Lung (tissue), 17 donors: ENCODE measurements at places on chromosomes 1 and 21.
A peak's percentile ranks its signal among the peaks of the same experiment; 100 is the strongest.

DNA sequence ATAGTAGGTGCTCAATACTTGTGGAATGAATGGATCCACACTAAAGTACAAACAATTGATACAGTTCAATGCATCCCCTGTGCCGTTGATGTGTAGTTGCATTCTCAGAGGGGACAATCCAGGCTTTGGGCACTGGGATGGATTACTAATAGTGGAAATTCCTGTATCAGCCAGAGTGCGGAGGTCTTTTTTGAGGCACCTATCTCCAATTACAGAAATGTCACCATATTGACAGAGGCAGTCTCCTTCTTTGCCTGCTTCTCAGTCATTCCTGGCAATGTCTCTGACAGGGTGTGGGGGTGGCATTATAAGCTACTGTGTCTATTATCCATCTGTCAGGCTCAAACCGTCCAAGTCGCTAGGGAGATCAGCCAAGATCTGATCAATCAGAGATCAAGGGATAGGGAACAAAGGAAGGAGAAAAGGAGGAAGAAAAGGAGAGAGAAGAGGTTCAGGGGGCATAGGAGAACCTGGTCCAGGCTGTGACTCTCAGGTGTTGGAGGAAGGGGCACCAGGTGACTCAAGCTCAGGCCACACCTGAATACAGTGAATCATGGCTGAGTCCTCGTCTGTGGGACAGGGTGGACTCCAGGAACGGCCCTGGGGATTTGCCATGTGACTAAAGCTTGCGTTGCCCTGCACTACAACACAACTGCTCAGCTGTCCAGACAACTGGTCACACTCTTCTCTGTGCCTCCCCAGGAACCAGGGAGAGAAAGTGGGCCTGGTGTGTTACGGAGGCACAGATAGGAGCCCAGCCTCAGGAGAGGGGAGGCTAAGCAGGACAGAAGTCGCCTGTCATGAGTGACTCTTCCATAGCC is 3.4 kb upstream of the LAMB3 start:
- DNase-seq = no peak

GRCh38 chr1:204331847-204332487 is 27.8 kb downstream of the PLEKHA6 start:
- no peak for DNase-seq

DNA sequence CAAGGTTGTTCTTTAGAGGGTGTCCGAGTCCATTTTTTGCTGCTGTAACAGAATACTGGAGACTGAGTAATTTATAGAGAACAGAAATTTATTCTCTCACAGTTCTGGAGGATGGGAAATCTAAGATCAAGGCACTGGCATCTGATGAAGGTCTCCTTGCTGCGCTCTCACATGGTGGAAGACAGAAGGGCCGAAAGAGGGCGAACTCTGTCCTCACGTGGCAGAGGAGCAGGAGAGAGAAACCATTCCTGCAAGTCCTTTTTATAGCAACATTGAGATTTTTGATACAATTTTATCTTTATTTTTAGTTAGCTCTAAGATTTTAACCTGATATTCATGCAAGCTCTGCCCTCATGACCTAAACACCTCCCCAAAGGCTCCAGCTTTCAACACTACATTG is 48.3 kb downstream of the ATG4C start:
- no peak for DNase-seq

GRCh38 chr1:241181471-241181870 is 175.5 kb downstream of the RGS7 start:
- DNase-seq = no peak

- no peak for DNase-seq
These were observed 25.7 kb upstream of the ATP2B4 start for GRCh38 chr1:203600782-203601513.

DNA sequence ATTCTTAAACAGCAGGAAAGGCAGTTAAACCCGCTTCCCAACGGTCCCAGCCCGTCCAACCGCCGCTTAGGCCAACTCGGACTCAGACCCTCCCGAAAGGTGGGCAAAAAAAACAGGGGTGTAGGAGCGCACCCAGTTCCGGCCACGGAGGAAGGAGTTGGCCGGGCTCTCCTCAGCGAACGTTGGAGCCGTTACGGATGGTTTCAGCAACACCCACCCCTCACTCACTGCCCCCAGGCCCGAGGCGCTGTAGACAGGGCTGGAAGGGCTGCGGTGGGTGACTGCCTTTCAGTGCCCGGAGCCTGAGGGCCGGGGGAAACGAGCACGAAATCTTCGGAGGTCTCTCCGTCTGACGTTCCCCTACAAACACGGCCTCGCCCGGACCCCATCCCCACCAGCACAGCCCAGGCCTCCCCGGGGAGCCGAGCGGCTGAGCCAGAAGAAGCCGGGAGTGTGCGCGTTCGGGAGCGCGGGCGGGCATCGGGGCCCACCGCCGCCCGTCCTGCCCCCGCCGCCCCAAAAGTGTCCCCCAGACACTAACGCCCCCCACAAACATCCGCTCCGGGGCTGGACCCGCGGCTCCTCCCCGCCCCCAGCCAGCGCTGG is 1.3 kb downstream of the KDM5B start:
- DNase-seq = peak; percentile 58
